ENCODE measurements at places on chromosomes 7 and 10.

- DNase-seq: no peak
Measured at GRCh38 chr10:118300320-118300719, 41.8 kb downstream of the FAM204A start.

- DNase-seq: no peak
Measured at GRCh38 chr10:101261702-101262101, 32.4 kb upstream of the LBX1 start.

GRCh38 chr7:94011714-94012353 lies 7.7 kb upstream of the BET1 start:
- DNase-seq: no peak

DNA sequence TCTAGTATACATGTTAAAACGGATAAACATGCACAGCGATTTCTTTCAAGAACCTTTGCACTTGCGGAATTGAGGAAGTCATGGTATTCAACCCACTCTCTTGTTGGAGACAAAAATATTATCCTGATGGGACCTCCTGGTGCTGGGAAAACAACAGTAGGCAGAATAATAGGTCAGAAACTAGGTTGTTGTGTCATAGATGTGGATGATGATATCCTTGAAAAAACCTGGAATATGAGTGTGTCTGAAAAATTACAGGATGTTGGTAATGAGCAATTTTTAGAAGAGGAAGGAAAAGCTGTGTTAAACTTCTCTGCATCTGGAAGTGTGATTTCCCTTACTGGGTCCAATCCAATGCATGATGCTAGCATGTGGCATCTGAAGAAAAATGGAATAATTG lies 6.9 kb downstream of the THNSL1 start:
- DNase-seq: no peak

DNA sequence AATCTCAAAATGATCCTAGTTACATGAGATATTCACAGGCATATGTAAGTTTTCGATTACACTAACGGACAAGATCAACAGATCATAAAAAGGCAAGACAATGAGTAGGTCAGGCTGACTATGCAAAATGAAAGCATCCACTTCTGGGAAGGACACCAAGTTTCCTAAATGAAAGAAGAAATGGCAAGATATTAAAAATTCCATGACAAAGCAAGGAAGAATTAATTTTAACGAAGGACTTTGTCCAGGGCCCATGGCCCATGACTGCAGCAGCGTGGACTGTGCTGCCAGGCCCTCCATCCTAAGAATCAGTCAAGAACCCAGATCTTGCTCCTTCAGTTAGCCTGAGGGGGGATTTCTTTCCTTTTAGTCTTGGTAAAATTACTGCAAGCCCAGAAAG lies 182.4 kb upstream of the FRMD4A start:
- DNase-seq: no peak

GRCh38 chr7:30115709-30116297 lies 19.0 kb upstream of the MTURN start:
- DNase-seq: no peak

DNA sequence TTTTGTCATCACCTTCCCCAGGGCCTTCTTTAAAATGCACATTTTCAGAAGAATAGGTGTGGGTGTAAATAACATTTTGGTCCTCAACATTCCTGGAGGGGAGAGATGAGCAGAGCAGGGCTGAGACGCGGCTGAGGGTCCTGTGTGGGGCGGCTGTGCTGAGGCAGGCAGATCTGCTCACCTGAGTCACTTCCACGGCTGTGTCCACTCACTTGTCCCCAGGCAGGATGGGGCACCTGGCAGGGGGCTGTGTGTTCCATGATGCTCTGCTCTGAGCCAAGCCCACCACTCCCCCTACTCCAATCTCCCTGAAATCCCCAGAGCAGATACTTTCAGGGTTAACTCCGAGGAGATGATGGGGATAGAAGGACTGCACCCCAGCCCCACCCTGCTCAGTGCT lies 93.8 kb downstream of the GLRX3 start:
- DNase-seq: no peak

DNA sequence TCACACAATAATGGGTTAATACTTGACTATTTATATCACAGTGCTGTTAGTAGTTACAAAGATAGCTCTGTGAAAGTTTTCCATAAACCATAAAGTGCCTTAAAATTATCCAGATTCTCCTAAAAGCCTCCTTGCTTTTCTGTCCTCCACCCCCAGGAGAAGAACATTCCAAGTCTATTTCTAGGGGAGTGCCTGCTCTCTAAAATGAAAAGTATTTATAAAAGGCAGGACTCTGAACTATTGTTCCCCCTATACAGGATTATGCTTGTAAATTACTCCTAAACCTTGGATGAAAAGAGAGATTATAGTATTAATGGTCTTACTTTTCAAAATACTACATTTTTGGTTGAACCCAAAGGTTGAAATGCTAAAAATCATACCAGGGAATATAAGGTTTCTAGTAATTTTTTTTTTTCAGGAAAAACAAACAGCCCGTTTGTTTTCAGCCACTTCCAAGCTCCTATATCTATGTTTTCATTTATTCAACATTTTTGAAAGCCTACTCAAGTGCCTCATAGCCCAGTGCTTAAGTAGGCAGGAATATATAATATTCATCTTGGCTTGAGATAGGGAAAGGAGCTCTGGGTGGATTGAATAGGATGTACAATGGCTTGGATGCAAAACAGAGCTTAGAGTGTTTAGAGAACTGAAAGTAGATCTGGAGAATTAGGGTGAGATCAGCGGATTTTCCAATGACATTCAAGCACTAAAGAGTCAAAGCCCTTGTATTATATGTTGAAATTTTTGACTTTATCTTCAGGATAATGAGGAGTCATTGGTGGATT lies 320.7 kb downstream of the GPR37 start:
- DNase-seq: no peak

GRCh38 chr10:18332048-18332447 lies 191.8 kb downstream of the CACNB2 start:
- no peak for DNase-seq

- DNase-seq: no peak
Measured at GRCh38 chr10:34492081-34492480, 323.0 kb downstream of the PARD3 start.

DNA sequence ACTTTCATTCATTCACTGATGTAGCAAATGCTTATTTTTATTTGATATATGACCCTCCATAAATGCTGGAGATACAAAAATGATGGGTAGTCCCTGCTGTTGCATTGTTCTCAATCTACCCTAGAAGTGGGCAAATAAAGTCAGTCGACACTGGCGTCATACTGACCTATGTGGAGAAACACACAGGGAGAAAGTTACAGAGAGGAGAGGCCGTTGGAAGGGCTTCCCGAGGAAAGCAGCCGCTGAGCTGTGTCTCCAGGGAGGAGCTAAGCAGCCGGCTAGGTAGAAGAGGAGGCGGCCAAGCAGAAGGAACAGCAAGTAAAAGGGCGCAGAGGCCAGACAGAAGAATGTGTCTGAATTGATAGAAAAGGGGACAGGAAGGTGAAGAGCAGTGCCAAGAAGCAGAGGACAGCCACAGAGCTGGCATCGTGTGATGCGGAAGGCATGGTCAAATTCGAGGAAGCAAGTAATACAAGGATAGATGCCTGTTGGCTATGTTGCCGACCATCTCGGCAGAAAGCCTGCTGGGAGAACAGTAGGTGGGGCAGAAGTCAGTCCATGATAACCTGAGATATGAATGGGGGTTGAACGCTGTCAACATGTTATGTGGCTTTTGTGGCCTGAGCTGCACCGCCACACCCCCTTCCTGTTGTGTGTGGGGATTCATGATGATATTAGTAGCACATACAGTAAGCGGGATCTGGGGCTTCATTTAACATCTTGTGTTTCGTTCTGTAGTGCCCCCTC lies 25.9 kb downstream of the ST8SIA6 start:
- peak; percentile 22 for DNase-seq

- DNase-seq: no peak
Measured at GRCh38 chr7:44768628-44769371, 20.2 kb downstream of the ZMIZ2 start.

DNA sequence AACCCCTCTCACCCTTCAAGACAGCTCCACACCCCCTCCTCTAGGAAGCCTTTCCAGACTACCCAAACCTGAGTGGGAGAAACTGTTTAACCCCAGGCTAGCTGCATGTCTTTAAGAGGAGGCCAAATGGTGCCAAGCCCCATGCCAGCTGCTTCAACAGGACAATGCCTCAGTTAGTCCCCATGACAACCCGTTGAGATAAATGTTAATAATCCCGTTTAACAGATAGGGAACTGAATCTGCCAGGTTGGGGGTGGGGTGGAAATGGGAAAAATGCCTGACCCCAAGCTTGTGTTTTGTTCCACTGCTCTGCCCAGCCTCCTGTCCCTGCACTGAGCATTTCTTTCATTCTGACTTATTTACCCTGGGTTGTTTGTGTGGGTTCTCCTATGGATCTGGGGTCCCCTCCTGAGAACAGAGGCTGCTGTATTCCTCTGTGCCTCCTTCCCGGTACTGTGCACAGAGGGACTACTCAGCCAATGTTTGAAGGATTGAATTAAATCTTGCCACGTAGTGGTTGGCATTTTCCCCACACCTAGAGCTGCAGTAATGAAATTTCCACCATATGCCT lies 452.6 kb upstream of the ZMIZ1 start:
- DNase-seq: no peak

All from stimulated activated CD4-positive, alpha-beta T cell treated with anti-CD3 and anti-CD28 coated beads, Interleukin-1b, Interleukin-23, amount 100 ng/mL, for 4 hours (primary cell).